NCI-H1436 treated with DMSO at 0.1 percent for 48 hours (cell line): ENCODE measurements at places on chromosomes 11 and 22.

- no peak for DNase-seq
Observed at GRCh38 chr11:2325719-2326118, 23.9 kb downstream of the TSPAN32 start.

GRCh38 chr11:76553554-76554476, 109.0 kb downstream of the EMSY start:
- DNase-seq: no peak

- DNase-seq: no peak
Observed at GRCh38 chr22:22709719-22710445, 65.5 kb downstream of the GGTLC2 start.

DNA sequence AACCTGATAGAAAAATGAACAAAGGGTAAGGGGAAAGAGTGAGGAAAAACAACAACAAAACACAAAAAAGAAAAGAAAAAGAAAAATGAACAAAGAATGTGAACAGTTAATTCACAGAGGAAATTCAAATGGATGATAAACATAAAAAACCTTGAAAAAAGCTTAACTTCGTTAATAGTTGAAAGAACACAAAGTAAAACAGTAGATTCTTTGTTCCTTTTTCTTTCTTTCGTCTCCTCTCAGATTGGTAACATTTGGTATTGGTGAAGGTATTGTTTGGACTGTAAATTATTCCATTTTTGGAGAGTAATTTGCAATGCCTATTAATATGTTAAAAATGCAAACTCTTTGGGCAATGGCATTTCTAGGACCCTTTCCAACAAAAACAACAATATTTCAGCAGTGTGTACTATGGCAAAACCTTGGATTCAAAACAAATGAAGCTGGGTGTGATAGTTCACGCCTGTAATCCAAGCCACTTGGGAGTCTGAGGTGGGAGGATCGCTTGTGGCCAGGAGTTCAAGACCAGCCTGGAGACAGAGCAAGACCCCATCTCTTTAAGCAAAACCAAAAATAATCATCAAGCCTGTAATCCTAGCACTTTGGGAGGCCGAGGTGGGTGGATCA, 3.3 kb upstream of the BACE1 start:
- DNase-seq: no peak

DNA sequence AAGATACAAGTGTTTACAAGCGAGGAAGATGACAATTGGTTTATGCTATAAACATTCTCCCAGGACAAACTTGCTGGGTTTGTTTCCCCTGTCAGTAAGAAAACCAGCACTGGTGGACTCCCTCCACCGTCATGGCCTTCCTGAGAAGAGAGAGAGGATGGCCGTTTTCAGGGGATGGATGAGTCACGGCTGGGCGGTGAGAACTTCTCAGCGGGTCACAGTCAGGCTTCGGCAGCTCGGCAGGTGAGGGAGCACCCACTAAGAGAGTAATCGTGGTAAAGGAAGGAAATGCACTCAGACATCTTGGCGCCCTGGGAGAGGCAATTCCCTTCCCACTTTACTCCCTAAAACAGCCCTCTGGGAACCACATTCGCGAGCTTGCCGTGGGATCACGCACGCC, 83.9 kb downstream of the NCAM1 start:
- no peak for DNase-seq

DNA sequence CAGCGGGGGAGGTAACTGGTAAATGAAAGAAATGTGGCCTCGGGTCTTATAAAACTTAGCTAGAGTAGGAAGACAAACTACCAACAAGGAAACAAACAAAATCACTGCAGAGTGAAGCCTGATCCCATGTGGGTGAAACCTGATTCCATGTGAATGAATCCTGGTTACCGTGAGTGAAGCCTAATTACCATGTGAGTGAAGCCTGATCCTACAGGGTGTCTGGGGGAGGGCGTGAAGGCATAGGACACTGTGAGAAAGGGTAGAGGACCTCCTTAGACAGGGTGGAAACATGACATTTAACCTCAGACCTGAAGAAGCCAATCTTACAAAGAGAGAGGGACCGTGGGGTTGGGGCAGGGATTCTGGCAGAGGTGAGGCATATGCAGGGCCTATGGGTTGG, 106.2 kb upstream of the USP47 start:
- DNase-seq: peak; percentile 6

- no peak for DNase-seq
Observed at GRCh38 chr11:26353010-26353409, 21.1 kb downstream of the ANO3 start.

GRCh38 chr11:133163463-133164419, 368.6 kb downstream of the OPCML start:
- no peak for DNase-seq

GRCh38 chr11:33697997-33698396, 2.6 kb downstream of the C11orf91 start:
- DNase-seq: no peak

DNA sequence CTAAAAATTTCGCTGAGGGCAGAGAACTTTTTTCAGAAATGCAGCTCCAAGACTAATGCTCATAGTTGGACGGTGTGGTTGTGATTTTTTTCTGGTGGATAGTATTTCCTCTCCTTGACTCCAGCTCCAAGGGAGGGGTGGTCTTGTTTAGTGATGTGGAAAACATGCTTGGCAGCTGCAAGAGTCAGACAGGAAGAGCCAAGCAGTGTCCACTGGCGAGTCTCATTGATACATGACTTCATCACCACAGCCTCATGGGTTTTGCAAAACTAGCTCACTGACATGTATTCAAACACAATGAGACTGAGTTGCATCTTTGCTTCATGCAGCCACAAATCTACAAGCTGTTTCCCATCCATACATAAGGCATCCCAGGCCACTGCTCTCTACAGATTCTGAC, 7.3 kb upstream of the KCNJ1 start:
- DNase-seq: no peak

DNA sequence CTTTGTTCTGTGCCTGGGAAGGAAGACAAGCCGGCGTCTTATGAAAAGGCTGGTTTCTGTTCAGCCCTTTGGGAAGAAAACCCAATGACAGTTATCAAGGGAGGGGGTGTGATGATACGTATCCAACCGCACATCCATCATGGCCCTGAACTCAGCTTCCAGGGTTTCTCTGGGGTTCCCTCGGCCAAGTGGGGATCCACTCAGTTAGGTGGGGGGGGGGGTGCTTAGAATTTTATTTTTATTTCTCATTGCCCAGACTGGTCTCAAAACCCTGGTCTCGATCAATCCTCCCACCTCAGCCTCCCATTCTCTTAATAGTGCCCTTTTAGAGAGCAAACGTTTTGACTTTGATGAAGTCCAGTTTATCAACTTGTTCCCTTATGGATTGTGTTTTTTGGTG, 25.7 kb downstream of the KCNQ1 start:
- DNase-seq: no peak
